ENCODE measurements at places on chromosomes 3 and 15. TPM values are rescaled to one million over a fixed set of nuclear protein-coding genes. Genes with fewer than 3 reads are reported as not detected.

PRSS50 gene
- not detected for total RNA-seq

IGDCC3 gene
- 0.25 TPM for total RNA-seq

CYP1A2 gene
- not detected for total RNA-seq

MESP2 gene
- total RNA-seq: 2.9 TPM

RAD51 gene
- total RNA-seq: 12.1 TPM

GOLGA6D gene
- total RNA-seq: not detected

LTF gene
- not detected for total RNA-seq

SMCO1 gene
- not detected for total RNA-seq

LAMB2 gene
- 202 TPM for total RNA-seq

MEGF11 gene
- total RNA-seq: not detected

CYFIP1 gene
- total RNA-seq: 87.2 TPM

NEK10 gene
- 27.1 TPM for total RNA-seq

All from fibroblast of the aortic adventitia (primary cell).